HFFc6 (cell line): ENCODE measurements at places on chromosomes 16 and 17. TPM values are rescaled to one million over a fixed set of nuclear protein-coding genes. Genes with fewer than 3 reads are reported as not detected.

The GSDMA gene
- 0.27 to 0.31 TPM (median 0.30 TPM) in 3 replicates for total RNA-seq

The MYH8 gene
- total RNA-seq: not detected in 3 replicates

GRCh38 chr16:68257906-68258800 is 6.2 kb upstream of the SLC7A6 start:
- DNase-seq: peak; percentile 84
- H3K4me3 ChIP-seq: peak overlapping the region; percentile 29; the same call in 1 of the 2 replicates
- peak overlapping the region; percentile 86 for H3K27ac ChIP-seq
- H3K4me1 ChIP-seq: peaks cover 19% of the 10 kb centered on the region

DNA sequence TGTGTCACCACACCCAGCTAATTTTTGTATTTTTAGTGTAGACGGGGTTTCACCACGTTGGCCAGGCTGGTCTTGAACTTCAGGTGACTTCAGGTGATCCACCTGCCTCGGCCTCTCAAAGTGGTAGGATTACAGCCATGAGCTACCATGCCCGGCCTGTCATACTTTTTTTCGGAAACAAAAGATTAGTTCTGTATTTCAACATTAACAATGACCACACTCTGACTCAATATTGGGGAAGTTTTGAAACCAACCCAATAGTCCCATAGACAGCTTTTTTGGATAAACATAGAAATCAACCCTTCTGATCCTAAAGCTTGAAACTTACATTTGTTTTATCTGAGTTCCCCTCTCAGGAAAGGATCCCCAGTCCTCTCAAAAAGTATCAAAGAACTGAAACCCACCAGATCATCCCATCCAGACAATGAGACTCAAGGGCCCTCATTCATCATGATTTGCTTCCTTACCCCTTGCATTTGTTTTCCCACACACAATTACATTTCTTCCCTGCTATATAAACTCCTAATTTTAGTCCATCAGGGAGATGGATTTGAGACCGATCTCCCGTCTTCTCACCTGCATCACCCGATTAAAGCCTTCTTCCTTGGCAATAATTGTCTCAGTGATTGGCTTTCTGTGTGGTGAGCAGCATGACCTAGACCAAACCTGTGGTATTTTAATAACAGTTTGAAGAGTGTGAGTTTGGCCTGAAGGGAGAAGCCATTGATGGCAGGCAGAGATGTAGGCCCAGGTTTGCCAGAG is 7.2 kb upstream of the AGRP start:
- H3K36me3 ChIP-seq: no peaks in the 10 kb centered on the region
- peaks cover 4% of the 10 kb centered on the region; the same call in 1 of the 2 replicates for H3K27me3 ChIP-seq
- H3K27ac ChIP-seq: no peak overlapping the region
- DNase-seq: no peak
- H3K4me3 ChIP-seq: no peak overlapping the region

GRCh38 chr16:89744813-89745212 is 23.5 kb downstream of the ZNF276 start:
- peaks cover 6% of the 10 kb centered on the region for H3K27me3 ChIP-seq
- H3K27ac ChIP-seq: no peak overlapping the region; the same call in 1 of the 2 replicates

DNA sequence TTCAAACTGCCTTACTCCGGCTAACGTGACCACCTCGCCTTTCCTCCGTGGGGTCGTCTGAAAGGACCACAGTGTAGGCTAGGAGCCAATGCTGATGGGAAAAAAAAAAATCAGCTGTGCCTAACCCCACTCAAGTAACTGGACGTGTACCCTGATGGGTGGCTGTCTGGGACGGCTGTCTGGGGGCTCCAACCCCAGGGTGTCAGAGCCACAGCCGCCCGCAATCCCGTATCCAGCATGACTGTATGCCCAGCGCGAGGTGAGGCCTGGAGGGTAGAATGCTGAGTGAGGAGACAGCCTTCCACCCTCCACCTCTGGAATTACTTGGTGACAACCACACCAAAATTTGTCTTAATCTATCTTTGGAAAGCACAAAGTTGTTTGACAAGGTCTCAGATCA is 2.8 kb downstream of the CSNK1D start:
- H3K36me3 ChIP-seq: peaks cover 36% of the 10 kb centered on the region
- 0 out of 2 replicates have a peak overlapping the region, but pooled peaks have one; percentile 42 for H3K27ac ChIP-seq
- peaks cover 12% of the 10 kb centered on the region for H3K27me3 ChIP-seq
- peak overlapping the region; percentile 11; the same call in 1 of the 2 replicates for H3K4me3 ChIP-seq

GRCh38 chr17:61477204-61477834 is 25.1 kb downstream of the TBX4 start:
- no peak overlapping the region for H3K27ac ChIP-seq
- H3K4me3 ChIP-seq: no peak overlapping the region
- no peak for DNase-seq
- H3K27me3 ChIP-seq: peaks cover 1% of the 10 kb centered on the region; the same call in 1 of the 2 replicates

GRCh38 chr17:48262982-48263730 is 155.6 kb downstream of the SNX11 start:
- H3K4me3 ChIP-seq: no peak overlapping the region
- peak; percentile 9 for DNase-seq
- no peaks in the 10 kb centered on the region for H3K4me1 ChIP-seq
- no peaks in the 10 kb centered on the region for H3K36me3 ChIP-seq
- H3K27ac ChIP-seq: no peak overlapping the region

GRCh38 chr16:15782573-15783365 is 74.1 kb downstream of the MYH11 start:
- no peak overlapping the region for H3K27ac ChIP-seq
- no peaks in the 10 kb centered on the region for H3K36me3 ChIP-seq
- H3K4me1 ChIP-seq: no peaks in the 10 kb centered on the region
- H3K27me3 ChIP-seq: peaks cover 41% of the 10 kb centered on the region
- DNase-seq: no peak

DNA sequence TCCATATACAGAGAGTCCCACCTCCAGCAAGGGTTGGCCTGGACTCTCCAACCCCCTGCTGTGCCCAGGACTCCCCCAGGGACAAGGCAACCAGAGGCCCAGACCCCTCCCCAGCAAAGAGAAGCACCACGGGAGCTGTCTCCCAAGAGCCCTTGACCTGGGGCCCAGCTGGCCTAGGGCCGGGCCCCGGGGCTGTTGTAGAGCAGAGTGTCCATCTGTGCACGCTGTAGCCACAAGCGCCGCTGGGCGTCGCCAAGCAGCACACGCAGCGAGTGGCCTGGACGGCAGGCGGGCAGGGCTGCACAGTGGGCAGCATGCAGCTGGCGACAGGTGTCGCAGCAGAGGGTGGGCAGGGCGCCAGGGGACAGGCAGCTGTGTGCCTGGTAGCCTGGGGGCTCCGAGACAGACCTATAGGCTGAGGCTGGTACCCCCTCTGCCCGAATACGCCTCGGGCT is 4.3 kb downstream of the SPATA2L start:
- no peaks in the 10 kb centered on the region; the same call in none of the 2 replicates for H3K27me3 ChIP-seq
- no peak overlapping the region for H3K4me3 ChIP-seq
- H3K4me1 ChIP-seq: peaks cover 6% of the 10 kb centered on the region; the same call in 1 of the 2 replicates
- H3K36me3 ChIP-seq: no peaks in the 10 kb centered on the region; the same call in 1 of the 2 replicates
- no peak for DNase-seq

- DNase-seq: no peak
- H3K27me3 ChIP-seq: peaks cover 8% of the 10 kb centered on the region
These were observed 5.9 kb downstream of the UBALD2 start for GRCh38 chr17:76270770-76271668.

DNA sequence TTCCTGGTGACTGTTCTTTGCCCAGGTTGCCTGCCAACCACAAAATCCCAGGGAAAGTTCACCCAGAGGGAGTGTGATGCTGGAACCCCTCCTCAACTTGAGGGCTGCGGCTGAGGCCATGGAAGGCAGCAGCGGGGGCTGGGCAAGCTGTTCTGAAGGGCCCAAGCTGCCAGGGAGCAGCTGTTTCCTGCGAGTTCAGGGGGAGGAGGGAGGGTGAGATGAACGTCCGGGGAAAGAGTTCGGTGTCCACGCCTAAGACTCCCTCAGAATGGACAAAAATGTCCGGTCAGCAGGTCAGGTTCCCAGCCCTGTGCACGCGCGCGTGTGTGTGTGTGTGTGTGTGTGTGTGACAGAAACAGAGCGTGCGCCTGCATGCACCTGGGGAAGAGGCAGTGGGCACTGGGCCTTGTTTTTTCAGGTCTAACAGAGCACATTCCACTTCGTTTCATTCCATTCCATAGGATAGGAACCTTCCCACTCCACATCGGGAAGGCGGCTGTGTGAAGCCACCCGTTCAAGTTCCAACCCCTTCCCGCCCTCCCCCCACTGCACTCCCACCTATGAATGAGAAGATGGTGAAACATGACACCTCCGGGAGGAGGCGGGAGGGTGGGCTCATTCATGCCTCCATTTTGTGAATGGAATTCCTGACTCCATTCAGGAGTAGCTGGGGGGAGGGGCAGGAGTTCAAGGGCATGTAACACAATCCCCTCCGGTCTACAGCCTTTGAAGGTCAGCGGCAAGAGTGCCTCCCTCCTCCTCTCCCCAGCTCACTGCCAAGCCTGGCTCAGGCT is 15.7 kb downstream of the ETV4 start:
- H3K4me3 ChIP-seq: peak overlapping the region; percentile 67
- DNase-seq: peak; percentile 50
- peak overlapping the region; percentile 86 for H3K27ac ChIP-seq
- peaks cover 2% of the 10 kb centered on the region; the same call in 1 of the 2 replicates for H3K27me3 ChIP-seq
